ENCODE measurements at places on chromosomes 4 and X.
A peak's percentile ranks its signal among the peaks of the same experiment; 100 is the strongest.

GRCh38 chr4:309807-310206, 4.5 kb upstream of the ZNF732 start:
- no peak for DNase-seq

- DNase-seq, result no peak
These were observed 296.1 kb upstream of the UGT8 start for GRCh38 chr4:114302472-114302871.

- no peak for DNase-seq
These were observed 120.8 kb downstream of the EGF start for GRCh38 chr4:110033355-110034025.

DNA sequence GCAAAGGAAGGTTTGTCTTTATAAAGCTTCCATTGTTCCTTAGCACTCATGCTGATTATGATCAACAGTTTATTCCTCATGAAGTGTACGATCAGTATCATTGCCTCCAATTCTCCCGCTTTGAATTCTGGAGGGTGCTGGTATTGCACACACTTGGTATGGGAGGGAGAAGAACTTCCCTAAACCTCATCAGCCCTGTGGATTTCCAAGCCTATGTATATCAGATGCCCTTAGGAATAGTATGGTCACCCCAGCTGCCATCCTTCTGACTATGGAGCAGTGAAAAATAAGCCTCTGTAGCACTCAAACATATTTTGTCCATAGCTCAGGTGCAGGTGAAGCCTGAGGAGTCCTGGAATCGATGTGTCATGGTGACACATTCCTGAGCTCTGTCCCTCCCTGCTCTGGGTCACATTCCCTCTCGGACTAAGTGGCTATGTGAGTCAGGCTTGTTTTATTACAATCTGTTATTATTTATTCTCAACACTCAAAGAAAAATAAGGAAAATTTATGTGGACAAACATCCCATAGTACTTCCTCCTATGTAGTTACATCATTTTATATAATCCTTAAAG, 2.0 kb upstream of the ZDHHC9 start:
- DNase-seq, result no peak

DNA sequence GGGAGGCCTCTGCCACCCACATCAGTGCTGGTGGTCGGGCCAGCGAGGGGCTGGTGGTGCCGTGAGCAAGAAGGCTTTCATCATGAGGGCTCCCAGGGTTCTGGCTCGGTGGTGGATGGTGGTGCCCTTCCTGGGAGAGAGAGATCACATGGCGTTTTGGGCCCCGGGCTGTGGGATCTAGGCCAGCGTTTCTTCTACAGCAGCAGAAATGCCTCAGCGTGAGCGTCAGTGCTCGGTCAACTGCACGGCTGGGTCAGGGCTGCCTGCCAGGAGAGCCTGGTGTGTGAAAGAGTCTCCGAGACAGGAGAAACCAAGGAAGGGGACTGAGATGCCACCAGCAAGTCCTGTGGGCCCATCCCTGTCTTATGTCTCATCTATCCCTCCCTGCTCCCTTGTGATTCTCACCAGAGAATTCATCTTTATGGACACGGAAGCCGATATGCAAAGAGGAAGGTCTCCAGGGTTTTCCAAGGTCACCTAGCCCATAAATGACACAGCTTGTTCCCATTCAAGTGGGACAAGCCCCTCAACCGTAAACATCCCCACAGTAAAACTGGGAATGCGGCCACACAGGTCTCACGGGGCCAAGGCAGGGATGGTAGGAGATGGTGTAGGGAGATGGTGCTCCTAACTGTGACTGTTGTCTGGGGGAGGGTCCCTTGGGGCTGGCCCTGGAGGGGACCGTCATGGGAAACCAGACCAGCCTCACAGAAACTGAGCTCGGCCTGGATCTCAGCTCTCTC, 99.2 kb downstream of the SORCS2 start:
- peak; percentile 8 for DNase-seq

- DNase-seq, result no peak
These were observed 428.4 kb downstream of the AFF2 start for GRCh38 chrX:148928811-148929210.

DNA sequence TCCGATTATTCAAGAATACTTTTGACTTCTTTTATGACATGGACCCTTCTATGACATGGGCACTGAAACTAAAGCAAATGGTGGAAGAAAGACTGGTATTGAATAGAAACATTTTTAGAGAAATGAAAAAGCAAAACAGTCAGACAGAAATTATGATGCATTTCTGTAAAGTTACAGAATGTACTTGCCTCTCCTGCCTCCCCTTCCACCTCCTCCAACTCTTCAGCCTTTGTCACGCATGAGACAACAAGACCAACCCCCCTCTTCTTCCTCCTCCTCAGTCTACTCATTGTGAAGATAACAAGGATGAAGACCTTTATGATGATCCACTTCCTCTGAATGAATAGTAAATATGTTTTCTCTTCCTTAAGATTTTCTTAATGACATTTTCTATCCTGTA, 46.3 kb upstream of the HUWE1 start:
- DNase-seq, result no peak

GRCh38 chr4:52358883-52359321, 300.2 kb downstream of the USP46 start:
- no peak for DNase-seq

All from AG09319 (cell line).